T-helper 2 cell treated with Interferon-gamma antibody and Interleukin-4, amounts not matched to agents 5 μg/mL and 100 μg/mL, for 36 hours (primary cell): ENCODE measurements at places on chromosomes 6 and 20.

GRCh38 chr6:114281496-114281895 is 61.3 kb downstream of the HS3ST5 start:
- DNase-seq = no peak

DNA sequence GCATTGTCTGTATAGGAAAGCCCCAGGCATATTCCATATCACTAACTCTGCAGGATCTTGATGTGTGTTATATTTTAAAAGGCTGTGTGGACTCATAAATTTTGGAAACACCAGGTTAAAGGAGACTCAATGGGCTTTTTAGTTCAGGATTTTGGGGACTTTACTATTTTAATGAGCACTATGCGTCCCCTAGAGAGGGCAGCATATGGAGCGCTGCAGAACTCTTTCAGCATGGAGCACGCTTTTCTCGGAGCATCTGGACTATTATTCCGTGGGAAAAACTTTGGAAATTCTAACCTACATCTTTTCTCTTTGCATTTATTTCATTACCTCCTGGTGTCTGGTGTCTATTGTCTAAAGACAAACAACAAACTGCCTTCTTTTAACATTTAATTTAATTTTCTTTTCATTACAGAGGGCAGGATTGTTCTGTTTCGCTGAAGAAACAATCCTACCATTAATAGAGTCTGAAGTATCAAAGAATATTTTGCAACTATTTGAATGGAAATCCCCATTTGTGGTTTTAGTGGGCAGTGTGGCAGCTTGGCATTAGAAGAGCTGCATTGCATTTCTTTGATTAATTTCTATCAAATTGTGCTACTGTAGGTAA is 399.9 kb upstream of the HSF2 start:
- DNase-seq = no peak

- DNase-seq = no peak
Measured at GRCh38 chr20:15332711-15333160, 995.3 kb upstream of the FLRT3 start.

GRCh38 chr6:111845441-111845871 is 27.8 kb downstream of the FYN start:
- DNase-seq = no peak

- DNase-seq = no peak
Measured at GRCh38 chr20:35776513-35777101, 4.8 kb downstream of the PHF20 start.

- no peak for DNase-seq
Measured at GRCh38 chr20:48162621-48163020, 377.3 kb upstream of the SULF2 start.

- no peak for DNase-seq
Measured at GRCh38 chr20:62596486-62596885, 45.8 kb upstream of the SLCO4A1 start.

DNA sequence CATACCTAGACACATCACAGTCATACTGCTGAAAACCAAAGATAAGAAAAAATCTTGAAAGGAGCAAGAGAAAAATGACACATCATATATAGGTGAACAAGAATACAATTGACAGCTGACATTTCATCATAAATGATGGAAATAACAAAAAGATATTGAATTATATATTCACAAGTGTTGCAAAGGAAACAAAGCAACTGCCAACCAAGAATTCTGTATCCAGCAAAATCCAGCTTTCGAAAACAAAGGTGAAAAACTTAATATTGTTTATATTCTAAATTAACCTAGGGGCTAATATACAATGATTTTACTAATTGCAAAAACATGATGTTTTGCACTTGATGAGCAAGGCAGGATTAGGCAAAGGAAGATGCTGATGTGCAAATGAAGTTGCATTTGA is 84.3 kb downstream of the MOXD1 start:
- no peak for DNase-seq

- DNase-seq = no peak
Measured at GRCh38 chr6:16508959-16509358, 252.3 kb downstream of the ATXN1 start.

GRCh38 chr6:20791074-20791473 is 256.8 kb downstream of the CDKAL1 start:
- DNase-seq = no peak

DNA sequence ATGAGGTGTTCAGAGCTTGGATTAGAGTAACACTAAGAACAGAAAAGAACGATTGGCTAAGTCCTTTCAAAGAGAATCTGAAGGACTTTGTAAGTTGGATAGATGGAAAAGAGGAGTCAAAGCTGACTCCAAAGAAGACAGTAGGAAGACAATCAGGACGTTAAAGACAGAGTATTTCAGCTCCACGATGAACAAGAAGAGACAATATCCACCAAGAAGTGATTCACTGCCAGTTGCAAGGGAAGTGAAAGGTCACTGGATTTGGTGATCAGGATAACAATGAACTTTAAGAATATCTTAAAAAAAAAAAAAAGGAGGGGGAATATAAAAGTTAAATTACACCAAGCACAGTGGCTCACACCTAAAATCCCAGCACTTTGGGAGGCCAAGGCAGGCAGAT is 17.9 kb downstream of the REPS1 start:
- no peak for DNase-seq

DNA sequence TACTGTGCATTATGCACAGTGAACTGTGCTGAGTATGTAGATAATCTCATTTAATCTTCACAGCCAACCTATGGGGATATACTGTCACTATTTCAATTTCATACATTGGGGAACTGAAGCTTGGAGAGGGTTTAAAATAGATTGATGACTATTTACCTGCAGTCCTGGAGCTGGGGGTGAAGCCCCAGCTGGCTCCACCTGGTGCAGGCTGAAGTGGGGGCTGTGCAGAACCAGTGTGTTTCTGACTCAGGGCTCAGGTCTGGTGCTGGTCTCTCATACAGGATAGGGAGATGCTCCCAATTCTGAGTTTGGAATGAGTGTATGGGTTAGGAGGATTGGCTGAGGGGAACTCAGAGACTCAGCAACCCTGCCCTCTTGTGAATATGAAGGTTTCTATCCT is 176.1 kb upstream of the CEP162 start:
- no peak for DNase-seq

GRCh38 chr6:142960098-142960497 is 15.1 kb upstream of the HIVEP2 start:
- no peak for DNase-seq

DNA sequence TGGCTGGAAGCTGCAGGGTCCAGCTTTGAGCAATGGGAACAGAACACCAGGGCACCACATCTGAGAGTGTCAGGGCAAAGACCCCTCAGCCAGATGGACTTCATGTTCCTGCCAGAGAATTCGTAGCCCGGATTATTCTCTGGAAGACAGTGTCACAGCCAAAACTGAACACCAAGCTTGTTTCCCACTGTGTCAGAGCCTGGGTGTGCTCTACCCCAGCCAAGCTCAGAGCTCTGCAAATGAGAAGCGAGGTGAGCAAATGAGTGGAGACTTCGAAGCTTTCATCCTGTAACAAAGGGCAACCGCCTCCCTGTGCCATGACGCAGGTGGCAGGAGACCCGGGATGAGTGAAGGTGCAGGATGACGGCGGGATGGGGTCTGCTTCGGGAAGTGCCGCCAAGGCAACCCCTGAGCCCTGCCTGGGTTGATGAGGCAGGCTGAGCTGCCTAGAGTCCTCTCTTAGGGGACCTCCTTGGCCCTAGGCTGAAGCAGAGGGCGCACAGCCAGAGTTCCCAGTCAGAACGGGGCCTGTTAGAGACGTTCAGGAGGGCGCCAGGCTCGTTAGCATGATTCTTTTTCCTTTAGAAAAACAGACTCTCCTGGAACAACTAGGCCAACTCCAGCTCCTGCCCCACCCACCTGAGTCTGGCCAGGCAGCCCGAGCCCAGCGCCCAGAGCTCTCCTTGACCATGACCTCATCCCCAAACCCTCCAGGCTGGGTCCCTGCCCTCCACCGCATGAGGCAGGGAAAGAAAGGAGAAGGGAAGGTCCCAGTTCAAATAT is 187.7 kb downstream of the SOD2 start:
- DNase-seq = no peak

DNA sequence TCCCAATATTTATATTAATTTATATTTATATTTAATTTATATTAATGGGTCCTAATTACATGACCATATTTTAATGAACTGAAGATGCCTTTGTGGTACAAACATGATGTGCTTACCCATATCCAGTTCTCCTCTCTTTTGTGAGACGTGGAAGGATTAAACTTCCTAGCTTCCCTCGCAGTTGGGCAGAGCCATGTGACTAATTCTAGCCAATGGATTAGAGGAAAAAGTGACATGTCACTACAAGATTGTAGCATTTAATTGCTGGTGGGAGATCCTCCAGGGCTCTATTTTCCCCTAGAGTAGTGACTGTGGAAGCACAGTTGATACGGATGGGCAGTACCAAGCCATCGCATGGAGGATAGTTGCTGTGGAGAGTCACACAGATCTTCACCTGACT is 4.8 kb upstream of the SOBP start:
- no peak for DNase-seq

GRCh38 chr6:41286544-41287346 is at the start of gene TREM1:
TSS of gene TREM1 (minus strand) at chr6:41286682. CDS start at chr6:41286655, 27 bp downstream.
- no peak for DNase-seq
